ENCODE measurements at places on chromosomes 3 and 15.

DNA sequence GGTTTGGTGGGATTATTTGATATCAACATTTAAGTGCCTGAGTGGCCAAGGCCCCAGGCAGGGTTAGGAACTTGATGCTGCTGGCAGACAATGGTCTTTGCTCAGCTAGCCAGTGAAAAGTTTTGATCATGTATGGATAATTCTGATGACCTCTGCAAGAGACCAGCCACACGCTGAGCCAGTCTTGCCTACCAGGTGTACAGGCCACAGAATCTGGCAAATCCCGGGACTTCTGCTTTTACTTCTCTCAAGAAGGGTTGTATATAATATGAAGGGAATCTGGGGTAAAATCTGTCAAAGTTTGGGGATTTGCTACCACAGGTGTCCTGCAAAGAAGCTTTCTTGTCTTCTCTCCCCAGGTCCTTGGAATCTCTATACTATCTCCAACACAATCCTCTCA lies 331.4 kb upstream of the GOLIM4 start:
- DNase-seq: no peak

- DNase-seq: no peak
These were observed 149.4 kb upstream of the SETMAR start for GRCh38 chr3:4153771-4154170.

DNA sequence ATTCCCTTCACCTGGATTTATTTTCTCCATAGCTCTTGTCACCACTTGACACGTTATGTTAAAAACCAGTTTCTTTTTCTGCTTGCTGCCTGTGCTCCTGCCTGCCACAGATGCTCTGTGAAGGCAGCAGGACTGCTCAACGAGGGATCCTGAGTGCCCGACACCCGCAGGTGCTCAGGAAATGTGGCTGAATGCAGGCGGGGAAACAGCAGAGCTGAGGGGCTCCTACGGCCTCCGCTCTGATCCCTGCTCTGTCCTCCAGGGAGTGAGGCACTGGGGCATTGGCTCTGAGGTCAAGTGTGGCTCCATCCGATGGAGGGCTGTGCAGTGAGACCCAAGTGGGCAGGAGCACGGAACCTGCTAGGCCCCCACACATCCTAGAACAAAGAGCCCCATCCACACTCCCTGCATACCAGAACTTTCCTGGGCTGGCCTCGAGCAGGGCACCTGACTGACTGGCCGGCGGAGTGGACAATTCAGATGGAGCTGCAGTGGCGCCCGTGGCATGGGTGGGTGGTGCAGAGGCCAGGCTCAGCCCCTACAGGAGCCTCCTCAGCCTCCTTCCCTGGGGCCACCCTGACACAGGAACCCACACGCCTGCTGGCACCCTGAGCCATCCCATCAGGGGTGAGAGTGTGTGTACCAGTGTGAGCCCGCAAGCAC lies 27.9 kb downstream of the IQSEC1 start:
- no peak for DNase-seq

DNA sequence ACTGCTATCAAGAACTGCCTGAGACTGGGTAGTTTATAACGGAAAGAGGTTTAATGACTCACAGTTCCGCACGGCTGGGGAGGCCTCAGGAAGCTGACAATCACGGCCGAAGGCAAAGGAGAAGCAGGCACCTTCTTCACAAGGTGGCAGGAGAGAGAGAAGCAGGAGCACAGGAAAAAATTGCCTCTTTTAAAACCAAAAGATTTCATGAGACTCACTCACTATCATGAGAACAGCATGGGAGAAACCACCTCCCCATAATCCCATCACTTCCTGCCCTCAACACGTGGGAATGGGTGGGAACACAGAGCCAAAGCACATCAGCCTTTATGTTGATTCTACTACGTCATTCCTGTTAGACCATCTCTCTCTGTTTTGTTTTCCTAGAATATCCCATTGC lies 650.9 kb upstream of the SEMA6D start:
- DNase-seq: no peak

- no peak for DNase-seq
These were observed 156.0 kb downstream of the XXYLT1 start for GRCh38 chr3:195114786-195115599.

GRCh38 chr3:37435572-37435971 lies 261.2 kb upstream of the LRRFIP2 start:
- DNase-seq: no peak
